Activated T-cell treated with anti-CD3 and anti-CD28 coated beads, Interleukin-2, amount 50 U/mL, for 48 hours (primary cell): ENCODE measurements at places on chromosomes 6 and 20.
A peak's percentile ranks its signal among the peaks of the same experiment; 100 is the strongest.

DNA sequence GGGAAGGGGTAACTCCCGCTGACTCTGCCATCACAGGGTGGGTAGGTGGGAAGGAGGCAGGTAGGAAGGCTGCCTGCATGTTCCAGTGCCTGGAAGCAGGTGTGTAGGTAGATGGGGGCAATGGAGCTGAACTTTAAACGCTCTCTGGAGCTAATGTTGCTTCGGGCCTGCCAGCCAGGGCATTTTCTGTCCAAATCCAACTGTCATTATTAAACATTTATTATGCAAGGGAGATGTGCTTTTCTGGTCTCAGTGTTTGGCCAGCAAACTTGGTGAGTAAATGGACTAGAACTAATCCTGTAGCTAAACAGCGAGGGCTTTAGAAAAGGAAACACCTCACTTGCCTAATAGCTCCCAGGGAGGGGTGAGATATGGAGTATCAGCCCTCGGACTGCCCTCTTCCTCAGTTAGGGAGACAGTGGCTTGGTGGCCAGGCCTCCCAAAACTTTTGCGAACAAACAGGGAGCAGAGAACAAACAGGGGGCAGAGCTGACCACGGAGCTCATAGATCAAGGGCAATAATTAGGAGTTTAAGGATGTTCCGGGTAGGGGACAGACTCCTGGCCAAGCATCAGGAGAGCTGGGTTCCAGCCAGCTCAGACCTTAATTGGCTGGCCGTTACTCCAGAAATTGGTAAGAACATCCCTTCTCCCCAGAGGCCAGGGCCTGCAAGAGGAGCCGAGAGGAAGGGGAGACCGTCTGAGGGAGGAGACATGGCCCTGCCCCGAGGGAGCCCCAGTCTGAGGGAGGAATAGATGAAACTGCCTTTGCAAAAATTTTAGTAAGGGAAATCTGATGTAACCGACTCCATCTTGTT, 131.1 kb downstream of the VEGFA start:
- no peak for DNase-seq

DNA sequence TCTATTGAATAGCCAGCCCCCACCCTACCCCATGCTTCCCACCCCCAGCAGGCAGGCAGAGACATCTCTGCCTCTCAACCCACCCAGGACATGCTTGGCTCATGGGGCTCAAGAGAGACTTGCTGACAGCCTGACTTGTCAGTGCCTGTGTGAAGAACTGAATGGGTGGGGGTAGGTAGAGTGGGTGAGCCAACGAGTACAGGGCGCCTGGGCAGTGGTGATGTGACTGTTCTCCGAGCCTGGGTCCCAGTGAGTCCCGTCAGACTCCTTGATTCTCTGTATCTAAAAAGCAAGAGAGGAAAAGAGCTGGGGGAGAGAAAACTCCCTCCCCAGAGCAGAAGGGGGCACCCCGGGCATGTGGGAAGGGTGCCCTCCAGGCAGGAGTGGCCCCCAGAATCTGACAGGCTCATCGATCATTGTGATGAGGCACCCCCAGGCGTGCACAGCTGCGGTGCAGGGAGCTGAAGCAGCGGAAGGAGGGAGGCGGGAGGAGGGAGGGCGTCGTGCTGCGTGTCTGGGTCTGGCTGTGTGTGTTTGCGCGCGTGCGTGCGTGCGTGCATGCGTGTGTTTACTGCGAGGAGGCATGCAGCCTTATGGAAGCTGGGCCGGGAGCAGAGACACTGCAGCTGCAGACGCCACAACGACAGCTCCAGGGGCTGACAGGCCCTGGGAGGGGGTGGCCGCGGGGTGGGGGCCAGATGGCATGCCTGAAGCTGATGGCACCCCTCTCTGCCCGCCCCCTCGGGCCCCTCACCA, 40.2 kb downstream of the FOXP4 start:
- DNase-seq: no peak

DNA sequence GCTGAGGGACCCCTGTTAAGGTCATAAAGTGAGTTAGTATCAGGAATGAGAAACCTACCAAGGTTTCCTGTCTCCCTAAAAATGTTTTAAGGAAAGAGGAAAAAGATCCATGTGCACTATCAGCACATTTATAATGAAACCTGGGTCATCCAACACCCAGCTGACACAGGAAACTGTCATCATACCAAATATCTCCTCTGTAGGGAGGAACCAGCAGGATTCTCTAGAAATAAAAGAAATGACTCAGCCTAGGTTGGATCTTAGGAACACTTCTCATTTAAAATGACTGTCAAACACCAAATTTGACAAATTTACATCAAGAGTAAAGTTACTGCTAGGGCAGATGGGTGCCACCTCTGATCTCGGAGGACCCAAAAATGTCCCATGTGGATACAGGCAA, 21.7 kb downstream of the GFOD1 start:
- DNase-seq: no peak

- no peak for DNase-seq
These were observed 23.8 kb downstream of the MANEA start for GRCh38 chr6:95601133-95601532.

- DNase-seq: peak; percentile 50
These were observed 69.4 kb downstream of the CPNE5 start for GRCh38 chr6:36769676-36770499.

- DNase-seq: no peak
These were observed 13.4 kb upstream of the THEMIS start for GRCh38 chr6:127914240-127914639.

DNA sequence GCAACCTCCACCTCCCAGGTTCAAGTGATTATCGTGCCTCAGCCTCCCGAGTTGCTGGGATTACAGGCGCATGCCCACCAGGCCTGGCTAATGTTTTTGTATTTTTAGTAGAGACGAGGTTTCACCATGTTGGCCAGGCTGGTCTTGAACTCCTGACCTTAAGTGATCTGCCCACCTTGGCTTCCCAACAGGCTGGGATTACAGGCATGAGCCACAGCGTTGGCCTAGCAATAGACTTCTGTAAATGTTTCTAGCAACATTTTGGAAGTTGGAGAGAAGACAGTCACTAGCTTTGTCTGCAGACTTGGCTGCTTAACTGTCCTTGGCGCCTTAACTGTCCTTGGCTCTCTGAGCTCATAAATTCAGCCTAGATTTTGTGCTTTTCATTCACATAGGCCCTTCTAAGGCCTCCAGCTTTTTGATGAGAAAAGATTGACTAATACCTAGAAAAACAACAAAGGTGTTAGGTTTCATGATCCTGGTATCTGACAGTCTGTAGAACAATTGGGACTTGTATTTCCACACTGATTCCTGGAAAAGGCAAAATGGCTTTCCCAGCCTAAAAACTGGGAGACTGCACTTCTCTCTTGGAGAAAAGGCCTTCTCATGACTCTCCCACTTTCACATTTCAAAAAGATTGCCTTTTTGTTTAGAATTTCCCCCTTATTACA, 49.7 kb downstream of the OR2B2 start:
- no peak for DNase-seq

DNA sequence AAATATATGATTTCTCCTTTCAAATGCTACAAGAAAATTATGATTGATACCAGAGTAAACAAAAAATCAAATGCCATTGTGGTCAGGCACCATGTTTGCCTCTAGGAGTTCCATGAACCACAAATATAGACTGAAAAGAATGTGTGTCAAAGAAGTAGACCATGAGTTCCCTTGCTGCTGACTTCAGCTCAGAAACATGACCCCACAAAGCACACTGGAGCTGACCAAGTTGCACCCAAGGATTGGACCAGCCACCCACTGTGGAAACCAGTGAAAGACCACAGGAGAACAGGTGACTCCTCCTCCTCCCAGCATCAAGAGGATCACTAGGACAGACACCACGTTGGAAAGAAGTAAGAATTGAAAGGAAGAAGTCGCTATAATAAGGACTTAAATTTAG, 90.8 kb upstream of the TENT5A start:
- DNase-seq: no peak

DNA sequence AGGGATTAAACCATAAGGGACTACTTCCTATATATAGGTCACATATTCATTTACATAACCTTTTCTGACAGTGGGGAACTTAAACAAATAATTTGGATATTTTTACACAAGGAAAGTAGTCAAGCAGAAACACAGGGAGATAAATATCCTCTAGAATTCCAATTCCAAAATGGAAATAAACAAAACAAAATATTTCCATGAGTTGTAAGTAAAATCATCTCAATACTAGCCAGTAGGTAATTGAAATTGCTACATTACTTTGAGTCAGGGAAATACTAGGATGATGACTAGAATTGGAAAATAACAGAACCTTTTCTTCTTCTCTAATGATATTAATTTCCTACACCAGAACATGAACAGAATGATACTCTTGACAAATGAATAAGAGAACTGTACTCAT, 1308.1 kb upstream of the GJE1 start:
- no peak for DNase-seq
